ENCODE measurements at places on chromosomes 3 and 15.

GRCh38 chr3:31620656-31621055, 87.9 kb downstream of the STT3B start:
- DNase-seq: no peak

GRCh38 chr15:78895471-78895870, 22.8 kb downstream of the MORF4L1 start:
- DNase-seq: no peak

DNA sequence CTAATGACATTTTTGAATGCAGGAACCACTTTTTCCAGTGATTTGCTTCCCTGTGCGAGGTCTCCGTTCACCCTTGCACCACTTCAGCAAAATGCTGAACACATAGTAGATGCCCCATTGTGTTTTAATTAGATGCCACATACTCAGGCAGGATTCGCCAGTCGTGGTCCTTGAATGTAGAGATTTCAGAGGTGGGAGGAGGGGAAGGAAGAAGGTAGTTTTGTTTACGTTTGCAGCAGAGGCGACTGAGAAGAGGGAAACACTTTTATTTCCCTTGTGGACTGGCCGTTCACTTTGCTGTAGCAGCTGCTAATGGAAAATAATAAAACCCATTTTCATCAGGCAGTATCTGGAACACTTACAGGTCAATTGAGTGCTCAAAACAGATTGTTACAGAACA, 262.8 kb upstream of the TBL1XR1 start:
- DNase-seq: no peak

GRCh38 chr3:106296062-106296461, 427.2 kb upstream of the CBLB start:
- no peak for DNase-seq

GRCh38 chr3:167866331-167866730, 130.8 kb downstream of the SERPINI1 start:
- DNase-seq: peak; percentile 84

GRCh38 chr15:45657764-45658545, 23.1 kb downstream of the SQOR start:
- no peak for DNase-seq

- no peak for DNase-seq
These were observed 34.4 kb downstream of the CHSY1 start for GRCh38 chr15:101217446-101217845.

- DNase-seq: no peak
These were observed 77.7 kb downstream of the CEMIP start for GRCh38 chr15:80856809-80857377.

- DNase-seq: no peak
These were observed 45.0 kb upstream of the SPRED1 start for GRCh38 chr15:38207621-38208020.

GRCh38 chr3:87742250-87742649, 316.6 kb downstream of the CGGBP1 start:
- DNase-seq: no peak

- DNase-seq: peak; percentile 53
These were observed 120.5 kb downstream of the XXYLT1 start for GRCh38 chr3:195150181-195151118.

Data from MV-4-11 (cell line).